ENCODE measurements at places on chromosomes 7 and 10.

GRCh38 chr7:150973571-150974451 lies 4.3 kb downstream of the KCNH2 start:
- DNase-seq, result peak; percentile 27

- DNase-seq, result no peak
Measured at GRCh38 chr10:15735763-15736162, 16.0 kb upstream of the ITGA8 start.

GRCh38 chr10:112565434-112566053 lies 118.5 kb downstream of the VTI1A start:
- peak; percentile 42 for DNase-seq

- DNase-seq, result no peak
Measured at GRCh38 chr10:49270565-49270964, 28.4 kb upstream of the C10orf71 start.

- no peak for DNase-seq
Measured at GRCh38 chr7:22990588-22990949, 23.4 kb downstream of the HYCC1 start.

DNA sequence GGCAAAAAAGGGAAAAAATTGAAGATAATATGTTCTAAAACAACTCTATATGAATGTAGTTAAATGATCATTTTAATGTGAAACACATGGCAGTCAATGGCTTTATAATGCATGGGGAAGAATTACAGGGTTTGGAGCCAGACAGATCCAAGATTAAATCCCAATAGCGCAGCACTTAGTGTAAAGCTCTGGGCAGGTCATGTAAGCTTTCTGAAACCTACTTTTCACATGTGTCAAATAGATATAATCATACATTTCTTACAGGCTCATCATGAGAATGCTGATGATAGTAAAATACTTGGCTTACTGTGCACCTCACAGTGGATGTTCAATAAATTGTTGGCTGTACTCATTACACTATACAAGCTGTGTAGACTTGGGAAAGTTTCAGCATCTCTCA lies 48.0 kb upstream of the ZNF365 start:
- no peak for DNase-seq

DNA sequence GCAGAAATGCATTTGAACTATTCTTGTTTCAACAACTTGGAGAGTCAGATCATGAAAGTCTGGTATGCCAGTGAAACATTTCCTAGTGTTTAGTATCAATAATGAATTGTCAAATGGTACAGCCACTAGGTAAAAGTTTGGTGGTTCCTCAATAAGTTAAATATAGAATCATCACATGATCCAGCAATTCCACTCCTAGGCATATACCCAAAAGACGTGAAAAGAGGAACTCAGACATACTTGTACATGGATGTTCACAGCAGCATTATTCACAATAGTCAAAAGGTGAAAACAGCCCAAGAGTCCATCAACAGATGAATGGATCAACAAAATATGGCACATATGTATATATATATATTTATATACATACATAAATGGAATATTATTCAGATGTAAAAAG lies 67.0 kb upstream of the HPS1 start:
- DNase-seq, result no peak

- peak; percentile 28 for DNase-seq
Measured at GRCh38 chr10:6988654-6989053, 408.6 kb upstream of the PRKCQ start.

- no peak for DNase-seq
Measured at GRCh38 chr7:79923953-79924352, 210.7 kb upstream of the GNAI1 start.

DNA sequence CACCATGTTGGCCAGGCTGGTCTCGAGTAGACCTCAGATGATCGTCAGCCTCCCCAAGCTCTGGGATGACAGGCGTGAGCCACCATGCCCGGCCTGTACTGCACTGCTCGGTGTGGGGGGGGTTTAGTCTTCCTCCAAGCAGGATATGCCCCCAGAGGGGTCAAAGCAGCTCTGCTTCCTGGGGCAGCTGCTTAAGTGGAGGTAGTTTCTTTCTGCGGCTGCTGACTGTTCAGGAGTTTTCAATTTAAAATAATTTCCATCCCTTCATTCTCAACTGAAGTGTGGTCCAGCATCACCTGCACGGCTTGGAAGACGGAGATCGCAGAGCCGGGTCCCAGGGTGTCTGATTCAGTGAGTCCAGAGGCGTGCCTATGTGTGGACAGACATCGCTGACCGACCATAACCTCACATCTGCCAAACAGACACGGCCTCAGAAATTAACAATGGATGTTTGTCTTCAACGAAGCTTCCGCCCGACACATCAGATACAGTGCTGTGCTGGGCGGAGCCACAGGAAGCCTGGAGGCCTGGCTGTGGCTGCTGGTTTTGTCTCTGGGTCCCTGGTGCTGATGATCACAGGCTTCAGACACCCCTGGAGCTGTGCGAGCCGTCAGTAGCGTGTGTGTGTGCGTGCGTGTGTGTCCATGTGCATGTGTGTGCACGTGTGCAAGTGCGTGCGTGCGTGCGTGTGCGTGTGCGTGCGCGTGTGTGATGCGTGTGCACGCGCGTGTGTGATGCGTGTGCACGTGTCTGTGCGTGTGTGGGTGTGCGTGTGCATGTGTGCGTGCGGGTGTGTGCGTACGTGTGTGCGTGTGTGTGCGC lies 226.5 kb upstream of the PITRM1 start:
- no peak for DNase-seq

DNA sequence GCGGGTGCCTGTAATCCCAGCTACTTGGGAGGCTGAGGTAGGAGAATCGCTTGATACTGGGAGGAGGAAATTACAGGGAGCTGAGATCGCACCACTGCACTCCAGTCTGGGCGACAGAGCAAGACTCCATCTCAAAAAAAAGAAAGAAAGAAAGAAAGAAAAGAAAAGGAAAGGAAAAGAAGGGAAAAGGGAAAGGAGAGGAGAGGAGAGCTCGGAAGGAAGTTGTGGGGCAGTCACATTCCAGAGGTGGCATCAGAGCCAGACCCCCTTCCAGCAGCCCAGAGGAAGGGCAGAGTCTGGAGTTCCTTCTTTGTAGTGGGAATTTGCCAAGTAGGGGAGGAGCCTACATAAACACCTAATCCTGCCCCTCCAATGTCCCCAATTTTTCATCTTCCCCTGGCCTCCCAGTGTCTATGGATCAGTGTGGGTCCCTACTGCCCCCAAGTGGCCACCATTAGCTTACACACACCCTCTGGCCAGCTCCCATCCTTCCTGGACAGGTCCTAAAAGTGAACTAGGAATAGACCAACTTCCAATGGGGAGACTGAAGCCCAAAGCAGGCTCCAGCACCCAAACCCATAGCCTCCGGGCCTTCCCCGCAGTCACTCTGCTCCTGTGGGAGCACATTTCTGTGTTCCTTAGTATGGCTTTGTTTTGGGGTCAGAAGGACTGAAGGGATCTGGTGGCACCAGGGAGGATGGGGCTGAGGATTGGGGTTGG lies 39.6 kb upstream of the HSPB1 start:
- peak; percentile 64 for DNase-seq

GRCh38 chr10:117720931-117721835 lies 178.6 kb downstream of the EMX2 start:
- DNase-seq, result no peak

DNA sequence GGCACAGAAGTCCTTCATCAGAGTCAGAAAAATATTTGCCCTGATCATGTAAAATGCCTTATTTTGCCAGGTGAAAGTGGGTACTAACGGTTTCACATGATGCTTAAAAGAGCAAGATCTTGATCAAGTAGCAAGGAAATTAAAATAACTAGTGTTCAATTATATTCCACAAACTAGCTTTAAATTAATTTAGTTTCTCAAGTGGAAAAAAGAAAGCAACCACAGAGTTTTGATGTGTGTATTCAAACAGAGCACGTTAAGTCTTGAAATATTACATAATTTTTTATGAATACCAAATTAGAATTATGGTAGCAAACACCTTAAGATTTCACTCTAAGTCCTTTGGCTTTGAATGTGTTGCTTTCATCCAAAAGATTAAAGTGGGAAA lies 47.3 kb downstream of the PIP4K2A start:
- no peak for DNase-seq

DNA sequence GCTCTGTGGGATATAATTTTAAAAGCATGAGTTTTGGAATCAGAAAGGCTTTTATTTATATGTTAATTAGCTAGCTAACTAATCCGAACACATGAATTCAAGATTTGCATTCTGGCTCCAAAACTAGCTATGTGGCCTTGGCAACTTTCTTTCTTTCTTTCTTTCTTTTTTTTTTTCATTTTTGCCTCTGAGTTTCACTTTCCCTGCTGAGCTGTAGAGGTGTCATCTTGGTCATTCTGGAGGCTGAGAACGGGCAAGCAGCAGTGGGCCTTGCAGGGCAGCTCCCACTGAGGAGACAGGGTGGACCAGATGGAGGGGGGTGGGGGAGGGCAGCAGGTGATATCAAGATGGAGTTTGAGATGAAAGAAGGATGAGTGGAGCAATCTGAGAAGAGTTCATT lies 24.8 kb upstream of the SFMBT2 start:
- DNase-seq, result no peak
